AG10803 (cell line): ENCODE measurements at places on chromosomes 4 and X.

DNA sequence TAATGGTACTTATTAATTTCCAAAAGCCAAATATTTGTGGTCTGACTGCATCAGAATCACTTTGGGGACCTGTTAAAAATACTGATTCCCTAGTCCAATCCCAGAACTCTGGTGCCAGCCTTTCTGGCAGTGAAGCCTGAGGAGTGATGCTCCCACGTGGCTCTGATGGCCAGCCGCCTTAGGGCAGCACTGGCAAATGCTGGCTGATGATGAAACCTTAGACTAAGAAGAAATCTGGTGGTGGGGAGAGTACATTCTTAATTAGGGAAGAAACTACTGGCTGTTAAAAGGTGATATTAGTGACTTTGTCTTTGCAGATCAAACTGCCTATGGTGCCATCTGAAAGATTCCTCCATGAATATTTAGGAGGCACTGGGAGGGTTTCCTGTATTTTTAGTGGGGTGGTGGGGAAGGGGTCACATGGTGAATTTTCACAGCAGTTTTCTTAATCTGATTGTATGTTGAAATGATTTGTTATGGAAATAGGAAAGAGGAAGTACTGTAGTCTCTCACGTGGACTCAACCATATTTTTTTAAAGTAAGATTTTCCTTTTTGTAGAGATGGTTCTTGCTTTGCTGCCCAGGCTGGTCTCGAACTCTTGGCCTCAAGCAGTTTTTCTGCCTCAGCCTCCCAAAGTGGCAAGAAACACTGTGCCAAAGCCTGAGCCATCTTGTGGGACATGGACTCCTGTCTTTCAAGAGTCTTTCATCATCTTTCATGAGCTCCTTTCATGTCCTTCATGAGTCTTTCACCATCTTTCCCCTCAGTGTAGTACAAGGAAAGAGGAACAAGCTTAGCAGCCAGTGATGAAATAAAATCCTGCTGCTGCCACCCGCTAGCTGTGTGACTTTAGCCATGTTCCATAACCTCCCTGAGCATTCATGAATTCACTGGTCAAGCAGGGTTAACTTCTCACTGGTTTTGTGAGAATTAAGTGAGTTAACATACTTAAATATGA, 90.8 kb downstream of the ZNF330 start:
- peak; percentile 6 for DNase-seq

GRCh38 chr4:118711052-118711451, 25.9 kb downstream of the METTL14 start:
- DNase-seq, result peak; percentile 24

DNA sequence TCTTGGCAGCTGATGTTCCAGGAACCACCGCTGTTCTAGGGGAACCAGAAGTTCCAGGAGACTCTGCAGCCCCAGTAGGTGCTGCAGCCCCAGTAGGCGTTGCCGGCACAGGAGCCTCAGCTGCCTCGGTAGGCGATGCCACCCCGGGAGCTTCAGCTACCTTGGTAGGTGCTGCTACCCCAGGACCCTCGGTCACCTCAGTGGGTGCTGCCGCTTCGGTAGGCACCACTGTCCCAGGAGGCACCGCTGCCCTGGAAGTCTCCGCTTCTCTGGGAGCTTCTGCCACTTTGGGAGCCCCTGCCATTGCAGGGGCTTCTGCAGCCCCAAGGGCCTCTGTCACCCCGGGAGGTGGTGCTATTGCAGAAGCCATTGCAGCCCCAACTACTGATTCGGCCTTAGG, 2.8 kb downstream of the ARMCX2 start:
- no peak for DNase-seq

DNA sequence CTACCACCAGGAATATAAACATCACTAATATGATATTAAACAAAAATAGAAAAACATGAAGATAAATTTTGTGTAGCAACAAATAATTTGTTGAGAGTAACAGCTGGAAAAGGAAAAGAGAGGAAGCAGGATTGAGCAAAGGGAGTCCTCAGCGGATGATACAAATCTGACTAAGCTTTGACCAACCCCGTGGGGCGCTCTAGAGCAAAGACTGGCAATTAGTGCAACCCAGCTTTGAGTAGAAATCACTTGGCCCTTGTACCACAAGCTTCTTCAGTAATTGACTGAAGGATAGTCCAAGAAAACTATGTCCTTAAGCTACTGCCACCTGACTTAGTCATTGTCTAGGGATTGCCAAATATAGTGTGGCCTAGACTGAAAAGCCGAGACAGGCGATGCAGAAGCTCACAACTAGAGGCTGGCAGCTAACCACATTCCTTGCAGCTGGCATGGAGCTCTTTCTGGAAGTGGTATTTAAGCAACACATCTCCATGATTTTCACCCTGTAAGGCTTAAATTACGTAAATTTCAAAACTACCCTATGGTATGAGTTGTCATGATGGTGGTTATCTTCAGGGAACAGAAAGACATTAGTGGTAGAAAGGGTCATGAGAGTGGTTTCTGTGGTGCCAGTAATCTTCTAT, 396.0 kb downstream of the PDGFC start:
- DNase-seq, result peak; percentile 78

DNA sequence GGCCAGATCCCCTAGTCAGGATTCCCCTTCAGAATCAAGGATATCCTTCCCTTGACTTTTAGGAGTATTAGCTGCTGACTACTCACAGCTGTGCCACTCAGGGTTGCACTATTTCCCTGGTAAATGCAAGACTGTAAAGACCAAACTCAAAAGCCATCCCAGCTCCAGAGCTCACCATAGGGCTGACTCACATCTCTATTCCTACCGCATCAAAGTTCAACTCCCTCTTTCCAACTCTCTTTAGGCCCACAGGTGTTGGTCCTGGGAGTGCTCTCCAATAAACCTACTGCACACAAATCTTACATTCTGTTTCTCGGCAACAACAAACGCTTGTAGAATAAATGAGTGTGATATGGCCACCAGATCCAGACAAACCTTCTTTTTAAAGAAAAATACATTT, 109.6 kb downstream of the PPP3CA start:
- no peak for DNase-seq

GRCh38 chrX:45184211-45184610, 16.5 kb downstream of the DIPK2B start:
- DNase-seq, result no peak

- DNase-seq, result no peak
Observed at GRCh38 chr4:24219209-24219608, 329.4 kb upstream of the PPARGC1A start.

- DNase-seq, result no peak
Observed at GRCh38 chr4:25667931-25668557, 12.4 kb downstream of the SLC34A2 start.

DNA sequence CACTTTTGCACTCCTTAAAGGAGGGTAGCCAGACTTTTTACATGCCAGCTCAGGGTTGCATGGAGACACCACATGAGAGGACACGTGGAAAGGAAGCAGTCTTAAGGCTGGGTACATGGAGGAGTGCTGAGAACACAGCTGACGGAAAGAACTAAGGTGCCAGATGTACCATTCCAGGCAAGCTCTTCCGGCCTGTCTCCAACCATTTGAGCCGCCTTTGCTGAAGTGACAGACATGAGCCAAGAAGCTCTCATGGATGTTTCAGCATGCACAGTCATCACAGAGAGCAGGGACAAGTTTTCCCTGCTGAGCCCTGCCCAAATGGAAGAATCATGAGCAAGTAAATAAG, 83.4 kb upstream of the BMP2K start:
- peak; percentile 38 for DNase-seq

- peak; percentile 24 for DNase-seq
Observed at GRCh38 chr4:141247430-141247780, 26.7 kb downstream of the ZNF330 start.

DNA sequence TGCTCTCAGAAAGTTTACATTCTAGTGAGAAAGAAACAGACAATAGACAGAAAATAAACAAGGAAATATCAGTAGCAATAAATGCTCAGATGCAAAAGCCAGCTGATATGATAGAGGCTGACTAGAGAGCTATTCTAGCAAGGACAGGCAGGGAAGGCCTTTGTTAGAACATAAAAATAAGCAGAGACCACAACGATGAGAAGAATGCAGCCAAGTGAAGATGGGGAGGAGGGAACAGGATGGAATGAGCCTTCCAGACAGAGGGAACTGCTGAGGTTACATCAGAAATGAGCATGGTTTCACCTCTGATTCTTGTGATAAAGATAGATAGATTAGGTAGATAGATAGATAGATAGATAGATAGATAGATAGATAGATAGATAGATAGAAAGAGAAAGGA, 7.6 kb upstream of the SOWAHB start:
- peak; percentile 90 for DNase-seq

GRCh38 chrX:85922821-85923220, 124.5 kb downstream of the CHM start:
- peak; percentile 48 for DNase-seq

- no peak for DNase-seq
Observed at GRCh38 chr4:17812125-17812524, 1.3 kb downstream of the NCAPG start.

GRCh38 chrX:119669424-119670037, 23.4 kb downstream of the SEPTIN6 start:
- DNase-seq, result peak; percentile 2

GRCh38 chr4:25861280-25861950, 1.4 kb downstream of the SEL1L3 start:
- no peak for DNase-seq

- DNase-seq, result peak; percentile 54
Observed at GRCh38 chr4:2923141-2923551, 40.1 kb downstream of the NOP14 start.

- DNase-seq, result peak; percentile 3
Observed at GRCh38 chrX:155216940-155217440, 730 bp downstream of the VBP1 start.

- DNase-seq, result no peak
Observed at GRCh38 chrX:143336261-143336660, 181.0 kb downstream of the SPANXN3 start.

- no peak for DNase-seq
Observed at GRCh38 chrX:125605145-125605544, 285.5 kb downstream of the TEX13C start.

- no peak for DNase-seq
Observed at GRCh38 chr4:78459327-78459726, 92.2 kb upstream of the ANXA3 start.

GRCh38 chr4:141730805-141731204, 94.4 kb downstream of the IL15 start:
- no peak for DNase-seq

DNA sequence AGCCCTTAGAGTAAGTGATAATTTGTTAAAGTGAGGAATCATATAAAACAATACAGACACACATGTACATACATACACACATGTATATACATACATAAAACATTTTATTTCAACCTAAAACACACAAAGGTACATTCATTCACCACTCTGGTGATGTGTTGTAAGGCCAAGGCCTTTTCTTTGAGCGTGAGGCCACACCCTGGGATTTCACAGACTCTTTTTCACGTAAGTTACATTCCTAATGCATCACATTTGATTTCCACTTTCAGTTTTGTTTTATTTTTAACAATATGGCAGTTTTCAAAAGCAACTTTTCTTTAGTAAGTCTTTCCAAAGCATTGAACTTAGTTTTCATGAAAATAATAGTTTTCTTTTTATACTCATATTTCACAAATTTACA, 170.7 kb downstream of the COL4A6 start:
- DNase-seq, result no peak

- no peak for DNase-seq
Observed at GRCh38 chrX:46571423-46572339, 1.9 kb upstream of the CHST7 start.

DNA sequence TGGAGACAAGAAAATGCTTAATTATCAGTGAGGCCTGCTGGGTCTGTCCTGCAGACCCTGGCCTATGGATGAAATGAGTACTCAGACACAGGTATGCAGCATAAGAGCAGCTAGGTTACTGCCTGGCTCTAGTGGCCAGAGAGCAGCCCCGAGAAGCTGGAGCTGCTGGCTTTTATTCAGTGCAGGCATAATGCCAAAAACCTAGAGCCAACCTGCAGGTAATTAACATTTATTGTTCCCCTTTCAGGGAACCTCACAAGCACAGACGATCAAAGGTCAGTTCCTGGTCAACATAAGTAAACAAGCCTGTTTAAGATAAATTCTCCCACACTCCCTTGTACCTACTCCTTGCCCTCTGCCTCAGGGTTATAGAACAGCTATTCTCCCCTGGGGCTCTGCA, 13.3 kb downstream of the IDS start:
- no peak for DNase-seq
